ENCODE measurements at places on chromosomes 4 and X. TPM values are rescaled to one million over a fixed set of nuclear protein-coding genes. Genes with fewer than 3 reads are reported as not detected.

The MAGEA12 gene
- total RNA-seq = 0.27 TPM

The PAGE4 gene
- not detected for total RNA-seq

The LRIT3 gene
- total RNA-seq = 0.43 TPM

GRCh38 chr4:115028682-115029410 lies 84.6 kb downstream of the NDST4 start:
- DNase-seq = no peak
- no peak overlapping the region for H3K27ac ChIP-seq
- no peaks in the 10 kb centered on the region for H3K4me1 ChIP-seq
- no peaks in the 10 kb centered on the region for H3K27me3 ChIP-seq
- no peak overlapping the region for H3K4me3 ChIP-seq
- H3K36me3 ChIP-seq = no peaks in the 10 kb centered on the region

GRCh38 chr4:148071009-148071408 lies 339.1 kb downstream of the ARHGAP10 start:
- no peaks in the 10 kb centered on the region for H3K27me3 ChIP-seq
- H3K36me3 ChIP-seq = peaks cover 6% of the 10 kb centered on the region
- DNase-seq = no peak

DNA sequence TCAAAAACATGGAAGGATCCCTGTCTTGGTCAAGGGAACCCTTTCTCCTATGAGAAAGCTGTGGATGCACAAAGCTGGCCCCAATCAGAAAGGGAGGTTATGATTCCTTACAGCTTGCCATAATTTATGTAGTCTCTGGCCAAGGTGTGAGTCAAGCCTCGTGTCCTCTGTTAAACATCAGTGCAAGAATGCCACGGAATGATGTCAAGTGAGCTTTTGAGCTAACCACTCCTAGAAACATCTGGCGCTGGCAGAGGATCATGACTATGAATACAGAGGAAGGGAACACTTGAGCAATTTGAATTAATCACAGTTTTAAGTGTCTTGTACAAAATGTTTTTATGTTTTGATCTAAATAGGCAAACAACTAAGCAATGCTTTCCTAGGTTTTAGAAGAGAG lies 51.5 kb upstream of the RAP2C start:
- H3K4me3 ChIP-seq = no peak overlapping the region
- H3K4me1 ChIP-seq = no peaks in the 10 kb centered on the region
- DNase-seq = no peak
- no peaks in the 10 kb centered on the region for H3K27me3 ChIP-seq
- no peaks in the 10 kb centered on the region for H3K36me3 ChIP-seq

GRCh38 chr4:32199639-32200038 lies 1479.5 kb downstream of the PCDH7 start:
- no peak overlapping the region for H3K4me3 ChIP-seq
- H3K36me3 ChIP-seq = no peaks in the 10 kb centered on the region
- no peak for DNase-seq
- no peaks in the 10 kb centered on the region for H3K27me3 ChIP-seq
- no peak overlapping the region for H3K27ac ChIP-seq

DNA sequence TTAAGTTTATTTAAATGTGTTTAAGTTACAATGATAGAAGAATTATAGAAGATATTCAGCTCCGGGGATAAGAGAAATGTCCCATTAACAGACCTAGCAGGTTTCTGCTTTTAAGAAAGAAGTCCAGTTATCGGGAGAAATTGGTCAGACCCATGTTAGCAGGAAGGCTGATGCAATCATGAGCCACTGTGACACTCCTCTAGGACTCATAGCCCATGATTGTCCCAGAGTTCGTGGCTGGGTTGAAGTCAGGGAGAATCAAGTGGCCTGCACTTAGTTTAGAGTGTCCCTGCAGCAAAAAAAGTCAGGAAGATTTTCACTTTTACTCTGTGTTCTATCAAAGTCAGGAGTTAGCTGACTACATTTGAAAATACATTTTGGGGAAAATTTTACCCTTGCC lies 72.0 kb downstream of the TMEM144 start:
- no peak for DNase-seq
- H3K27me3 ChIP-seq = no peaks in the 10 kb centered on the region
- H3K36me3 ChIP-seq = no peaks in the 10 kb centered on the region
- H3K4me1 ChIP-seq = peaks cover 9% of the 10 kb centered on the region
- H3K27ac ChIP-seq = no peak overlapping the region

DNA sequence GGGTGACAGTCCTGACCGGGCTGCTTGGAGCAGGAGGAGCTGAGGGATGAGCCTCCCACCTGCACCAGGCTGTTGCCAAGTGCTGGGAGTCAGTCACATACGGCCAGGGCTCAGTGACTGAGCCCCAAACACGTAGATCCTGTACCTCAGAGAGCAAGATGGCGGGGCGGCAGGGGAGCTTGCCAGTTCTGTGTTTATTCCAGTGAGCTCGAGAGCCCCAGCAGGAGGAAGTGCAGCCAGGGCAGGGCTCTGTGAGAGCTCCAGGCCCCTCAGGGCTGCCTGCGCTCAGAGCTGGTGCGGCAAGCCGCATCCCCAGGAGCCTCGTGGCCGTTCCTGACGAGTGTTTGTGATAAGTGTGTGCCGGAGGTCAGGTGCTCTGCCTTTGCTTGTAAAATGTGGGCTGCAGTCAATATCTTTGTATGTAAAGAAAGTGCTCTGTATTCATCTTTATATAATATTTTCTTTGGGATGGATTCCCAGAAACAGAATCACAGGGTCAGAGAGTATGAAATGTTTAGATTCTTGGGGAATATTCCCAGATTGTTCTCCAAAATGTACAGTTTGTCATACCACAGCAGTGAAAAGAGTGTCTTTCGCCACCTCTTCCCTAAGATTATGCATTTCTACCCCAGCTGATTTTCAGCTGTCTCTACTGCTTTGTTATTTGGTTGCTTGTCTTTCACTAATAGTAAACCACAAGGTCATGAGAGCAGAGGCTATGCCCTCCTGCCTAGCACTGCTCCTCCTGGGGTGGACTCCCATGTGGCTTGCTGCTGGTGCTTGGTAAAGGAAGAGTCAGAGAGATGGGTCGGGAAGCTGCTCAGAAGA lies 50.3 kb downstream of the NELFA start:
- no peak overlapping the region for H3K27ac ChIP-seq
- H3K36me3 ChIP-seq = peaks cover 11% of the 10 kb centered on the region
- no peak for DNase-seq
- H3K4me3 ChIP-seq = no peak overlapping the region
- H3K27me3 ChIP-seq = no peaks in the 10 kb centered on the region
- no peaks in the 10 kb centered on the region for H3K4me1 ChIP-seq
